ENCODE measurements at places on chromosomes 6 and 20.

GRCh38 chr6:139249395-139249794 lies 42.4 kb downstream of the TXLNB start:
- no peak for DNase-seq

GRCh38 chr20:37291724-37292126 lies 2.3 kb downstream of the MANBAL start:
- DNase-seq: no peak

DNA sequence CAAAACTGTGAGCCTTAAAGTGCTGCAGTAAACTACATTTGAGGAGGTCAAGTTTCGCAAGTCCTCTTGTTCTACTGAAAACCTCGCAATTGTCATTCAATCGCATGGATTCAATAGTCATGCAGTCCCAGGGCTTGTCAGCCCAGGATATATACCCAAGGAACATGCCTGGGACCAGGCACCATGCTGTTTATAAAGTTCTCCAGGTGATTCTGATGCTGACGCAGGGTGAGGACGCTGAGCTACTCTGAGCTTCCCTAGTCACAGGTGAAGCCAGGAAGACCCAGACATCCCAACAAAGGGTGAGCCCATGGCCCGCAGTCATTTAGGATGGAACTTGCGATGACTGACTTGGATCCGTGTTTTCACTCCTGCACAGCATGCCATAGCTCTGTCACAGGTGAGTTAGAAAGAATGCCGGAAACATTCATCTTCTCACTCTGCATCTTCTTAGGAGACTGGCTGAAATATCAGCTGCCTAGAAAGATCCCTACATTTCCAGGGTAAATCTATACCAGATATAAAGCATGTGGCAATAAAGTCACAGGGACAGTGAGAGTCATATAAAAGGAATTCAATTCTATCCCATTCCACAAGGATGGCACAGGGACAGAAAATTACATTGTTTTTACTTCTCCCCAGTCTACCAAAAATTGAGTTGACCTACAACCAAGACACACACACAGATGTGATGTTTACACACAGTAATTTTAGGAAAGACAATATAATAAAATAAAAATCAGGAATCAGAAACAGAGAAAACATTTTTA lies 27.0 kb upstream of the SSTR4 start:
- DNase-seq: no peak

DNA sequence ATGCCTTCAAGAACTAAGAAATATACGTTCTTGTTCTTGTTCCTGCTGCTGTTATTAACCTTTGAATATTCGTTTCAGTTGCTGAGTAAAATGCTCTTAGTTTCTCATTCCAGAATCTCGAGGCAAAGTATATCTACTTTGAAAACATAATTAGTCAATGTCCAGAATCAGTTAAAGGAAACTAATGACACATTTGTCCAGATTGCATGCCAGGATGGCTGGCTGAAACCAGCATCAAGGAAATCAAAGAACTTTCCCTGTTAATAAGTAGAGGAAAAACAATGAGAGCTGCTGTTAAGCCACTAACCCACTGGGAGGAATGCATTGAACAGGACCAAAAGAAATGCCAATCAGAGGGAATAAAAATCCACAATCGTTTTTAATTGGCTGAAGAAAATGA lies 196.9 kb downstream of the ALDH8A1 start:
- no peak for DNase-seq

DNA sequence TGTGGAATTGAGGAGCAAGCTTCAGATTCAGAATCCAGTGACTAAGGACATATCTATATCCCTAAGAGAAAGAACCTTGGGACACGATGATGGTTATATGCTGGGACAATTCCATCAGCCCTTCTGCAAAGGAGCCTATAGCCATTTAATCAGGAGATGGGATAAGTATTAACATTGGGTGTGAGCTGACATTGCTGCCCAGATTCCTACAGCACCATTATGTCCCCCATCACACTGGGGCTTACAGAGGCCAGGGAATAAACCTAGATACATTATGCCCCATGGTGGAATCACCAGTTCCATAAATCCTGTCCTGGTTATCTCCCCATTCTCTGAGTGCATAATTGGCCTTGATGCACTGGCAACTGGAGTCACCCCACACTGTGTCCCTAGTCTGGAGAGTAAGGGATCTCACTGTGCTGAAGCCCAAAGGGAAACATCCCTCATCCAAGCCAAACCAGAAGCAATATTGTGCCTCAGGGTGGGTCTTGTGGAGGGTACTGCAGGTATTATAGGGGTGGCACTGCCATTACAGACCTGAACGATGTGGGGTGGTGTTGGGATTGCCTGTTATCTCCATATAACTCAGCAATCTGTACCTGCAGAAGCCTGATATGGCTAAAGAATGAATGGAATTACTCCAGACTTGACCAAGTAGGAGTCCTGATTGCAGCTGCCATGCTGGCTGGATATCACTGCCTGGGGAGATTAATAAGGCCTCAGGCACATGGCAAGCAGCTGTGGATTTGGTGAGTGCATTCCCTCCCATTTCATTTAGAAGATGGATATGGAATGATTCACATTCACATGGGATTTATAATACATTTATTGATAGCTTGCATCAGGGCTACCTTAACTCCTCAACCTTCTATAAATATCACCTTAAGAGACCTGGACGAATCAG lies 5.0 kb downstream of the HLA-A start:
- no peak for DNase-seq

DNA sequence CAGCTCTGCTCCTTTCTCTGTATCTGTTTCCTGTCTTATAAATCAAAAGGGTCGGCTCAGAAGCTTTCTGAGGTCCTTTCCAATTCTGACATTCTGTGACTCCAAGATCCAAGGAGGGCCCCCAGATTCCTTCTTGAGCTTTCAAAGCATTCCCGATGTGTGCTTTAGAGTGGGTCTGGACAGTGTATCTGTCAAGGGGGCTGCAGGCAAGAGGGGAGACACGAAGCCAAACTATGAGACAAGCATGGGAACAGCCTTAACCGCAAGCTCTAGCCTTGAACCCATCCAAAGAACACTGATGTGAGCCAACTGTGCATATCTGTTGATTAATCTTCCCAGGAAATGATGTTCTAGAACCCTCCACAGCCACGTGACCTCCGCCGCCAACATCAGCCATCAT lies 73.8 kb downstream of the TSHZ2 start:
- no peak for DNase-seq

DNA sequence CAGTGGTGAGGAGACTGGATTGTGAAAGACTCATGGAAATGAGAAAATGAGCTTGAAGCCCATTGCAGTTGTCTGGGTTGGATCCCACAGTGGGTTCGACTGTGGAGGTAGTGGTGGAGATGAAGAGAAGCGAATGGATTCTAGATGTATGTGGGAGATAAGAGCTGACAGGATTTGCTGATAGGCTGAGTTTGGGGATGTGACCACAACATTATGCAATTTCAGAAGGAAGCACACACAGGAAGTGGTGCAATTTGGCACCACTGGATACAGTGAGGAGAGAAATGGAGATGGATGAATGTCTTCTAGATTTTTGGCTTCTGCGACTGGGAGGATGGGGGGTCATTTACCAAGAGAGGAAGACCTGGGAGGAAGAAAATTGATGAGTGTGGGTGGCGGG lies 64.4 kb upstream of the MAFB start:
- no peak for DNase-seq

- DNase-seq: no peak
Measured at GRCh38 chr6:35651244-35651643, 37.5 kb downstream of the FKBP5 start.

DNA sequence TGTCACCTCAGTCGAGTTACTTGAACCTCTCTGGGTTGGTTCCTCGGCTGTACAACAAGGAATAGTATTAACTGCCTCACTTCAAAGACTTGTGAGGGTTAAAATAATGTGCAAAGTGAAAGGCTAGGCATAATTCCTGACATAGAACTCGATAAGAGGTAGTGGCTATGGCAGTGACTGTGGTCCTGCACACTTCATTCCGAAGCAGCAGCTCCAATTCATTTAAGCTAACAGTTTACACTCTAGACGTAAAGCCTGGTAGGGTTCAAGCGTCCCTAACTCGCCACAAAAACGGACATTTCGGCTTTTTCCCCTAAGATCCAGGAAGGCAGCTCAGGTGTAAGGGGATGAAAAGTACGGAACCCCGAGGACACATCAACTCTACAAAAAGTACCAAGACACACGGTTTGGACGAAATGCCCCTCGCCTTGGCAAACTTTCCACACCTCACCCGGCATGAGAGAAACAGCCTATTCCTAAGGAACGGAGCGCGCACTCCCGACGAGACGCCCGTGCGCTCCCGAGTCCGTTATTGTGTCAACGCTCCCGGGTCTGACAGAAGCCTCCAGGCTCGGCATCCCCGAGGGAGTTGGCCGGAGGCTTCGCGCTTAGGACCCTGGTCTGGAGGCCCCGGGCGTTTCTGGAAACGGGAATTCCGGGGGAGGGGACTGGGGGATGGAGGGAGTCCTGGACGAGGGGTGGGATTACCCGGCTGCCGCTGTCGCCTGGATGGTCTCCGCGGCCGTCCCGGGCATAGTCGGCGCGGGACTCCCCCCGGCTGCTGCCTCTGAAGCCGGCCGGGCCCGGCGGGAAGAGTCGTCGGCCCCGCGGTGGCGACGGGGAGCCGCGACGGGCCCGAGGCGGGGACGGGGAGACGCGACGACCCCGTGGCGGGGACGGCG lies 937 bp downstream of the ZNF318 start:
- peak; percentile 28 for DNase-seq

GRCh38 chr6:107657755-107658461 lies 166.2 kb downstream of the SCML4 start:
- DNase-seq: peak; percentile 52

GRCh38 chr6:151141685-151142084 lies 98.1 kb upstream of the AKAP12 start:
- DNase-seq: peak; percentile 90

DNA sequence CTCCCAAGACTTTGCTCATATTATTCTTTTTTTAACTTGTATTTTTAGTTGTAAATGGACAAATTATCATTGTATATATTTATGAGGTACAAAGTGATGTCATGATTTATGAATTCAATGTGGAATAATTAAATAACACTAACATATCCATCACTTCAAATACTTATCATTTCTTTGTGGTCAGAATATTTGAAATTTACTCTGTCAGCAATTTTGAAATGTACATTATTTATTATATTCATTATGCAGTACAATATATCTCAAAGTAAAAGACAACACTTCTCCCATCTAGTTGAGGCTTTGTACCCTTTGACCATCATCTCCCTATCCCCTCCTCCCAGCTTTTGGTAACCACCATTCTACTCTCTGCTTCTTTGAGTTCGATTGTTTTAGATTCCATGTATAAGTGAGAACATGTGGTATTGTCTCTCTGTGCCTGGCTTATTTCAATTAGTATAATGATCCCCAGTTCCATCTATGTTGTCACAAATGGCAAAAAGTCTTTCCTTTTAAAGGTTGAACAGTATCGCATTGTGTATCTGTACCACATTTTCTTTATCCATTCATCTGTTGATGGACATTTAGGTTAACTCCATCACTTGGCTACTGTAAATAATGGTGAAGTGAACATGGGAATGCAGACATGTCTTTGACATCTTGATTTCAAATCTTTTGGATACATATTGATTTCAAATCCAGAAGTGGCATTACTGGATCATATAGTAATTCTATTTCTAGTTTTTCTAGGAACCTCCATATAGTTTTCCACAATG lies 197.2 kb downstream of the KIF6 start:
- DNase-seq: no peak

DNA sequence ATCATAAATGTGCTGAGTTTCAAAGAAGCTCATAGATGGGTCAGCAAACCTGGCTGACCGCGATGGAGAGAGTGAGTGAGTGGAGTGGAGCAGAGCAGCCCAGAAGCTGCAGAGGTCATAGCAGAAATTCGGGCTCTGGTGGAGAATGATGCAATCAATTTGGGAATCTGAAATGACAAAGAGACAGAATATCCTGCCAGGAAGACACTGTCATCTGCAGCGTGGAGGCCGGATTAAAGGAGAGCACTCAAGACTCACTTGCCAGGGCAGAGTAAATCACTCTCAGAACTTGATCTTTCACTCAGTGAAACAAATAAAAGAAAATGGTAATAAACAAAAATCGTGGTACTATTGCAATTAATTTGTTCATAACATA lies 109.6 kb upstream of the RREB1 start:
- DNase-seq: no peak

Measured in kidney capillary endothelial cell (primary cell).